Midbrain (tissue), 1 donor: ENCODE measurements at places on chromosomes 3 and 15.
A peak's percentile ranks its signal among the peaks of the same experiment; 100 is the strongest.

DNA sequence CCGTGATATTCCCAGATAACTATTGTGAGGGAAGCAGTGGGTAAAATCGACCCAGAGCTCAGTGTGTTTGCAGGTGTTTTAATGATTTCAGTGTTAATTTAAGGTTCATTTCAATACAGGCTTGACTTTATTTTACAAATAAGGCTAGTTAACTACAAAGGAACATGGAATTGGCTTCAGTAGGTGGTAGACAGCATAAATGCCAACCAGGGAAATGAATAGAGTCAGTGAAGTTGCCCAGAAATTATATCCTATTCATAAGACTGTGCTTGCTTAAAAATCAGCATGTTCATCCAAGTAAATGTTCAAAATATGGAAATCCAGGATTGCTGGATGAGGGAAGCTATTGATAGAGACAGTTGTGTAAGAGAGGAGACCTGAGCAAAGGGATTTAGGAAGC, 66.1 kb downstream of the LARS2 start:
- DNase-seq: no peak

GRCh38 chr15:51709031-51709430, 27.7 kb downstream of the SCG3 start:
- DNase-seq: no peak

DNA sequence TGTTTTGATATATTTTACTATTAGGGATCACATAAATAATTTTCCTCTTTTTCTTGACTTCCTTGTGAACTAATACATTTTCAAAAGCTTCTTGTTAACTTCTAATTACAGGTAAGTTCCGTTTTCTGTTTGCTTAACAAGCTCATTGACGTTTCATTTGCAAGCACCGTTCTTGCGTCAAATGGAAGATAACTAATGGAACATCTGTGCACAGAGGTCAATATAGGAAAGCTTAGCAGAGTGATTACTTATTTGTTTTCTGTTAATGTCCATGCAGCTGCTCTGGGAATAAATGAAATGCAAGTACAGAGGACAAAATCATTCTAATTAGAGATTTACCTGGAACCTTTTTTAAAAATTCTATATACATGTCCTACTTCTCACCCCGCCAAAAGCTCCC, 115.5 kb upstream of the C2CD4B start:
- DNase-seq: no peak

- DNase-seq: peak; percentile 8
These were observed 35.9 kb downstream of the SATB1 start for GRCh38 chr3:18389108-18389733.

DNA sequence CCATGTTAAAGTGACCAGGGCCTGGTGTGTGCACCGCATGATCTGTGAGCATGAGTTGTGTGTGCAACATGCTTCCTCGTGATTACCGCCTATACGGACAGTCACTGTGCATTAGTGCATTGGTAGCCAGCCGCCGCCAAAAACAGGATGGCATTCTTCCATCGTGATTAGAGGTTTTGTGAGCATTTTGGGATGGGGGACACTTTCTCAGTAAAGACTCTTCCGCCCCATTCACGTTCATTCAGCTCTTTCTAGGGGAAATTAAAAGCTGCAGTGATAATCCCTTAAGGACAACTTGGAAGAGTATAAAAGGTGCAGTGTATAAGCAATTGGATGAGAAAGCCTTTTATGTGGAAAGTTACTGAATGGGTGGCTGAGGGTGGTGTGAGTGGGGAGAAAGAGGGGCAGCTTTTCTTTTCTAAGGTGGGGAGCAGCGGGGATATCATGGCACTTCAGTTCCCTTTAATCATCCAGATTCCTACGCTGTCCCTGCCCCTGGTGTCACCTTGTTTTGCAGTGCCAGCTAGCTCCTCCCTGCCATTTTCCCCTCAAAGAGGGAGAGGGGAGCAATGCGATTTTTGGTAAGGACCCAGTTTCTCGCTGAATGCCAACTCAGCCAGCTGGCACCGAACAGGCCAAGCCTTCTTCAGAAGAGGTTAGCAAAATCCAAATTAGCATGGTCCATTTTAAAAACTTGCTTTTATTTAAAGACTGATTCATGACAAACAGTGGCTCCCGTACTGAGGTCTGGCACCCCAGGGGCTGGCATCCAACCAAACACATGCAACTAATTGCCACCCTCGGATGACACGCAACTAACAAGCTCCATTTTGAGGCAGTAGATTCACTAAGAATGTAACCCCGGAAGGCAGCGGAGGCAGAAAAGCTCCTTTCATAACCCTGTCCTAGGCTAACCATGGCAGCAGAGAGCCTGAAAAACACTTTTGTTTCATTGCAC, 447.8 kb downstream of the FHIT start:
- peak; percentile 30 for DNase-seq

DNA sequence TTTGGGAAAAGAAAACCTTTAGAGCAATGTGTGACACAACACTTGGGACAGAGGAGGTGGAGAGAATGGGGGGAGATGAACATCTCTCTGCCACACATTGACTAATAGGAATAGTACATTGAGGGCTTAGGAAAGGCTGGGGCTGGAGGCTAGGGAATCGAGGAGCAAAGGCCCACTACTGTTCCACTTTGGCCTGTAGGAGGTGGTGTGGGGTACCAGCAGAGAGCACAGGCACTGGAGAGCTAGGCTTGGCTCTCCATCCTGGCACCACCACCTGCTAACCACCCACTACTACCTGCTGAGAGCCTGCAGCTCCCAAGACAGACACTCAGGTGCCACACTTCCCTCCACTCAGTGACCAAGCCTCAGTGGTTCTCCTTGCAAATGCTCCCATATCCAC, 19.4 kb downstream of the CCDC32 start:
- no peak for DNase-seq

- DNase-seq: no peak
These were observed 683.0 kb downstream of the NR2F2 start for GRCh38 chr15:97013491-97013890.

- no peak for DNase-seq
These were observed 25.8 kb upstream of the ANXA2 start for GRCh38 chr15:60423537-60423936.

DNA sequence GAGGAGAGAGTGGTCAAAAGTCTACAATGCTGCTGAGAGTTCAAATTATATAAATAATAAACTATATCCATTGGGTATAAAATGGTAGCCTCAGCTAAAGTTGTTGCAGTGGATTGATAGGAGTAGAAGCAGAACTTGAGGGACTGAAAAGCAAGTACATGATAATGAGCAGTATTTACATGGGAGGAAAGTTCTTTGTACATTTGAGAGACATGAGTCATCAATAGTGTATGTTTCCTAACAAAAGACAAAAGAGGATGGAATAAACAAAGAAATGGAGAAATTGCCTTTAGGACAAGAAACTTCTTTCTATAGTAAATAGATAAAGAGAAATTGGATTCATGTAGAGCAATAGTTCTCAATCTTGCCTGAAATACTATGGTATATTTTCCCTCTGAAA, 110.0 kb upstream of the PLSCR5 start:
- no peak for DNase-seq

GRCh38 chr15:58854593-58854992, 78.9 kb downstream of the SLTM start:
- no peak for DNase-seq

- DNase-seq: no peak
These were observed 97.1 kb downstream of the MEGF11 start for GRCh38 chr15:66156310-66156975.

DNA sequence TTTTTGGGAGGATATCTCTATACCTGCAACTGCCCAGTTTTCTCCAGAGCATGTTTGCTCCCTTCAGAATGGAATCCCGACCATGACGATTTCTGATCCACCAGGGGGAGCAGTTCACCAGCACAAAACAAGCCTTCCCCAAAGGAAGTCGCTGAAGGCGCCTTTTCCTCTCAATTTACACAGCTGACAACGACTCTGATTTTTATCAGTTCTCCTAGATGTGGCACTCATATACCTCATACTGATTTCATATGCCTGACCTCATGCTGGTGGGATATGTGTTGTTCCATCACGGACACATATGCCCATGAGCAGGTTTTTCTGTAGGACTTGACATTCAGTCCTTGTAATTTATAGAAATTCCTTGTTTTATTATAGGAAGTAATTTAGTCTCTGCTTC, 1028.2 kb downstream of the MCTP2 start:
- peak; percentile 75 for DNase-seq

DNA sequence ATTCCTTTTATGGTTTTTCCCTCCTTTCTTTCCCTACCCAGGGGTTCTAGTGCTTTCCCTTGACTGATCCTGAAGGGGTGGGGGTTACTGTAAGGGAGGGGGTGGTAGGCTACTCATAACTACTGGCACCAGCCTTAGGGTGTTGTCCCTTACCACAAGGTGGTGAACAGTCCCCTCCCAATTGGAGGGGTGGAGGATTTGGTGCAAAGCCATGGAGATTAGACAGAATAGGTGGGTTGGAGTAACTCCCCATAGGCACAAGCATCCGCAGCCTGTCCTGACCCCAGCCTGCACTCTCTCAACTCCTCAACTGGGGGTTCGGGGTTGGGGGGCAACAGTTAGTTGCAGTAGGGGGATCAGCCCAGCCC, 2.6 kb upstream of the HYAL2 start:
- DNase-seq: no peak

- DNase-seq: no peak
These were observed 34.7 kb upstream of the SACM1L start for GRCh38 chr3:45654397-45654944.

- DNase-seq: no peak
These were observed 20.8 kb downstream of the TM4SF1 start for GRCh38 chr3:149356630-149357029.

- DNase-seq: no peak
These were observed 26.9 kb downstream of the ABTB1 start for GRCh38 chr3:127699416-127700300.

GRCh38 chr3:137008131-137008530, 50.3 kb downstream of the IL20RB start:
- DNase-seq: no peak

- no peak for DNase-seq
These were observed 201.1 kb downstream of the ADAMTS17 start for GRCh38 chr15:100140527-100141308.

GRCh38 chr3:65200310-65200970, 512.6 kb upstream of the ADAMTS9 start:
- no peak for DNase-seq

DNA sequence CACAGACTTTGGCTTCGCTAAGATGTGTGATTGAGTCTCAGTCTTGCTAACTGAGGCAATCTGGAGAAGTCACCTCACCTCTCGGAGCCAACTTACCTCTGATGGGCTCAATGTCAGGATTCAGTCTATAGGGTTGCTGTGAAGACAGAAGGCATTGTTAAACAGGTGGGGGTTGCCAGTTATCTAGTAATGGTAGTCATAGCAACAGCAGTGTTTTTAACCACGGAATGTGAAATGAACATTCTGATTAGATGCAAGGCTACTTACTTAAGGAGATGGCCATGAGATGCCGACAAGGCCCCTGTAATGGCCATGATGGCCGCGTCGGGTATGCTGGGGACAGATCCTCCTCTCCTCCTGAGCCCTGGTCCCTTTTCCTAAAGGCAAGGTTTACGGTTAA, 243.1 kb downstream of the GABRG3 start:
- DNase-seq: no peak

- no peak for DNase-seq
These were observed 26.6 kb downstream of the SRPRB start for GRCh38 chr3:133831966-133832801.

- DNase-seq: no peak
These were observed 5.6 kb downstream of the PPCDC start for GRCh38 chr15:75028991-75029377.

GRCh38 chr3:106206146-106206545, 337.3 kb upstream of the CBLB start:
- DNase-seq: no peak
